ENCODE measurements at places on chromosomes 13 and 19.

GRCh38 chr19:55801416-55801815 lies 30.4 kb downstream of the NLRP11 start:
- no peak for DNase-seq

DNA sequence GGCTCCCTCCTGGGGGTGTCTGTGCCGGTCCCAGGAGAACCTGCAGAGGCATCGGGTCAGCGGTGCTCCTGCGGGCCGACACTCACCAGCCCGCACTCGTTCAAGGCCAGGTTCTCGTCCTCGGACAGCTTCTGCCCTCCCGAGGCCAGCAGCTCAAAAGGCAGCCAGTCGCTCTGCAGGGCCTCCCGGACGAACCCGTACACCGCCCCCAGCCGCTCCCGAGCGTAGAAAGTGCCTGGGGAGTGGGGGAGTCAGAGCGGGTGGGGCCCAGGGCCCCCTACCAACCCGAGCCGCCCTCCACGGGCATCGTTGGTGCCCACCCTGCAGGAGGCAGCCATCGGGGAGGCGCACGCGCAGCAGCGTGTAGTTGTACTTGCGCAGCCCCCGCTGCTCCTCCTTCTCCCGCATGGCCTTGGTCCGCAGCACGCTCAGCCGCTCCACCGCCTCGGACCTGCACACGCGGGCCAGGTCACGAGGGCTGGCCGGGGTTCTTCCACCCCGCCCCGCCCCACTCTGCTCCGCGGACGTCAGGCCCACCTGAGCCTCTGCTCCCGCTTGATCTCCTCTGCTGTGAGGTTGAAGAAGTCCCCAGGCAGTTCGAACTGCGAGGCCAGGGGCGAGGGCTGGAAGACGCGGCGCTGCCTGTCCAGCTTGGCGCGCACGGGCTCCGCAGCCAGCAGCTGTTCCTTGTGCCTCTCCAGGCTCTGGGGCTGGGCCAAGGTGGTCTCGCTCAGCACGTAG lies 11.5 kb downstream of the UBXN6 start:
- DNase-seq: no peak

GRCh38 chr19:33720691-33721682 lies 75.7 kb upstream of the KCTD15 start:
- DNase-seq: no peak

GRCh38 chr19:32691952-32692726 lies 518 bp downstream of the NUDT19 start:
- peak; percentile 17 for DNase-seq
